ENCODE measurements at places on chromosomes 6 and 20. TPM values are rescaled to one million over a fixed set of nuclear protein-coding genes. Genes with fewer than 3 reads are reported as not detected.
A peak's percentile ranks its signal among the peaks of the same experiment; 100 is the strongest.

COQ3 gene
- total RNA-seq: 10.9 TPM

BRD2 gene
- total RNA-seq: 205 TPM

RAB32 gene
- total RNA-seq: 13.6 TPM

LMBRD1 gene
- 66.0 TPM for total RNA-seq

MAS1 gene
- not detected for total RNA-seq

BMP6 gene
- total RNA-seq: 1.8 TPM

RIPOR2 gene
- 12.1 TPM for total RNA-seq

LKAAEAR1 gene
- not detected for total RNA-seq

QKI gene
- total RNA-seq: 96.7 TPM

PDE7B gene
- total RNA-seq: 18.4 TPM

TGM3 gene
- not detected for total RNA-seq

NUP153 gene
- total RNA-seq: 48.3 TPM

- DNase-seq: no peak
These were observed 71.8 kb upstream of the DSP start for GRCh38 chr6:7469696-7470095.

- DNase-seq: no peak
These were observed 109.6 kb upstream of the BACH2 start for GRCh38 chr6:90406142-90406794.

DNA sequence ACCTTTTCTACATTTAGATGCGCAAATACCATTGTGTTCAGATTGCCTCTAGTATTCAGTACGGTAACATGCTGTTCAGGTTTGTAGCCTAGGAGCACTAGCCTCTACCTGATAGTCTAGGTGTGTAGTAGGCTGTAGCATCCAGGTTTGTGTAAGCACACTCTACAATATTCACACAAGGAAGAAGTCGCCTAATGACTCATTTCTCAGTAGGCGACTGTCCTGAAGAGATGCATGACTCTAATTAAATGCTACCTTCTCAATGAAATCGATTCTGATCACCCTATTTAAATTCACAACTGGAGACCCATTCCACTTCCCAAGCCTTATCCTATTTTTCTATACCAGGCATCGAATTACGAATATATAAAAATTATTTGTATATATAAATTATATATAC lies 1.3 kb downstream of the MCUR1 start:
- no peak for DNase-seq

DNA sequence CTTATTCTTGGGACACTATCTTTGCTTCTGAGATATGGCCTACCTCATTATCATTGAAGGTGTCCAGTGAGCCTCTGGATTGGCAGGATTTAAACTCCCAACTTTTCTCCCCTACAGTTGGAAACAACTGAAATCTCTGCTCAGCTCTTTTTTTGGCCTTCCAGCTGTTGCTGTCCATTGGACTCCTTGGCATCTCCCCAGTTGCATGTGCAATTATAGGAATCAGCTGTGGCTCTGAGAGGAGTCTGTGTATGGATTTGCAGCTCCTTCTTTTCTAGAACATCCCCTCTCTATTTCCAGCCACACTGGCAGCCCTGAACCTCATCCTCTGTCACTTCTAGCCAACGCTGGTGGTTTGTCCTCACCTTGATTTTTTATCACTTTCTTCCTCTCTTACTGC lies 21.2 kb downstream of the RAB22A start:
- DNase-seq: no peak

DNA sequence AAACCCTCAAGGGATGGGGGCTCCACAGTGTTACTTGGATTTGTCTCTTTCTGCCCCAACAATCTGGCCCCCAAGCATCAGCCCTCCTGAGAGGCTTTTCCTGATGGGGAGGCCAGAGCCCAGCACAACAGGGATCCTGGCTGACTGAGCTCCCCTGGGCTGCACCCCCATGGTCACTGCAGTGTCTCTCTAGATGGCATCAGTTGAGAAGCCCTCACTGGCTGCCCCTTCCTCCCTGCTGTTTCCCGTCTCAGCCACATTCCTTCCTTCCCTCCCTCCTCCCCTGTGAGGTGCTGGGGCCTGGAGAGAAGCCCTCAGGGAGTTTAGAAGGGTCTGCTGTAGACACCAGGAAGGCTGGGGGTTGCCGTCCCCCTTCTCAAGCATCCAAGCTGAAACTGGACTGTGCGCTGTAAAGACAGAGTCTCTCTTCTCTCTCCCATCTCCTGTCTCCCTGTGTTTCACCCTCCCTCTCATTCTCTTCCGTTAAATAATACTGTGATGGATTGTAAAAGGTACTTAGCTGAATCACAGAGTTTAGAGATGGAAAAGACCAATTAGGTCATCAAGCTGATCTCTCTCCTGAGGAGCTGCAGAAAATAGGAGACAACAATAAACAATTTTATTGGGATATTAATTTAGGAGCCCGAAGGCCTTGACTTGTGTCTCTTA lies 29.7 kb downstream of the SAYSD1 start:
- no peak for DNase-seq

- no peak for DNase-seq
These were observed 64.5 kb downstream of the JAG1 start for GRCh38 chr20:10609276-10609675.

- DNase-seq: no peak
These were observed 273.9 kb upstream of the RNF217 start for GRCh38 chr6:124688369-124688768.

GRCh38 chr6:3638662-3639061 lies 112.9 kb downstream of the PXDC1 start:
- no peak for DNase-seq

- no peak for DNase-seq
These were observed 610 bp downstream of the PSORS1C1 start for GRCh38 chr6:31114970-31115849.

DNA sequence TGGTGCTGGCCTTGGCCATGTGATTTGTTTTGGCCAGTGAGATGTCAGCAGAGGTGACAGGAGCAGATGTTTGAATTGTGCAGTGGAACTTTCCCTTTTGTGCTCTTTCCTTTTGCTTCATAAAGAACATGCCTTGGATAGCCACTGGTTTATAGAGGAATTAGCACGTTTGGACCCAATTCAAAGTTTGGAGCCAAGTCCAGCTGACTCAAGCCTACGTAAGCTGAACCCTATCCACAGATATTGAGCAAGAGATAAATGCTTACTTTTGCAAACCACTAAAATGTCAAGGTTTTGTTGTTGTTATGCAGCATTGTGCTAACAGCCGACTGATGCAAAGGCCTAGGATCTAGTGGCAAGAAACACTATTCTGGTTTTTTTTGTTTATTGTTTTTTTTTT lies 230.9 kb upstream of the CITED2 start:
- no peak for DNase-seq

- no peak for DNase-seq
These were observed 6.5 kb downstream of the CEP162 start for GRCh38 chr6:84220809-84221409.

DNA sequence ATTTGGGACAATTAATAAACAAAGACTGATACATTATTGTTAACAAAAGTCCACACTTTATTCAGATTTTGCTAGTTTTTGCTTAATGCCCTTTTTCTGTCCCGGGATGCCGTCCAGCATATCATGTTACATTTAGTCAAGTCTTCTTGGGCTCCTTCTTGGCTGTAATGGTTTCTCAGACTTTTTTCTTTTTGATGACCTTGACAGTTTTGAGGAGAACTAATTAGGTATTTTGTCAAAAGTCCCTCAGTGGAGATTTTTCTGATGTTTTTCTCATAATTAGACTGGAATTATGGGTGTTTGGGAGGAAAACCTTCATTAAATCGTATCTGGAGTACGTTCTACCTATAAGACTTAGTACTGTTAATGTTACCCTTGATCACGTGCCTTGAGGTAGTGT lies 177.2 kb downstream of the MCHR2 start:
- no peak for DNase-seq

GRCh38 chr6:103629613-103630012 lies 1230.1 kb downstream of the HACE1 start:
- no peak for DNase-seq

- DNase-seq: no peak
These were observed 409.5 kb downstream of the BTBD3 start for GRCh38 chr20:12327205-12327604.

- DNase-seq: no peak
These were observed 102.3 kb upstream of the KCNK16 start for GRCh38 chr6:39424831-39425230.

GRCh38 chr20:59159493-59160376 lies 3.9 kb upstream of the ZNF831 start:
- no peak for DNase-seq

DNA sequence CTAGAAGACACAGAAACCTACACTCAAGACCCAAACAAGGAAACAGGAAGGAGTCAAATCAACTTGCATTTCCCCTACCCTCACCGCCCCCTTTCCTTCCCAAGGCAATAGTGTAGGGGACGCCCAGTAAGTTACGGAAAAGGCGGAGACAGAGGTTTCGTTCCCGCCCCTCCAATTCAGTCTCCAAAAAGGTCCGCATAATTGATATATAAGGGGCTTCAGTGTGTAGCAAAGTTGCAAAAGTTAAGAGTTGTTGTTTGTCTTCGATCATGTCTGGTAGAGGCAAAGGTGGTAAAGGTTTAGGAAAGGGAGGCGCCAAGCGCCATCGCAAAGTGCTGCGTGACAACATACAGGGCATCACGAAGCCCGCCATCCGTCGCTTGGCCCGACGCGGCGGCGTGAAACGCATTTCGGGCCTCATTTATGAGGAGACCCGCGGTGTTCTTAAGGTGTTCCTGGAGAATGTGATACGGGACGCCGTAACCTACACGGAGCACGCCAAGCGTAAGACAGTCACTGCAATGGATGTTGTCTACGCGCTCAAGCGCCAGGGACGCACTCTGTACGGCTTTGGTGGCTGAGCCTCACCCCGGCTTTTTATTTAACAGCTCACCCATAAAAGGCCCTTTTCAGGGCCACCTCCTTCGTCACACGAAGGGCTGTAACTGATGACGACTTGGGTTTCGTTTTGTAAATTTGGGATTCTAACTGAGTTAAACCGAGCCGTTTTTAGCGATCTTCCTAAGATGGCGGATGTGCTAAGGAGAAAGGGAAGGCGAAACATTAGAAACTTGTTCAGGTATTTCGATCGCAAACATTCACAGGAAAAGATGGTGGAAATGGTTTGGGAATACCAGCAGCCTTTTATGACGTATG lies 124.6 kb upstream of the BTN3A2 start:
- DNase-seq: peak; percentile 81

- DNase-seq: no peak
These were observed 88.8 kb downstream of the TAF4 start for GRCh38 chr20:61976644-61977418.

DNA sequence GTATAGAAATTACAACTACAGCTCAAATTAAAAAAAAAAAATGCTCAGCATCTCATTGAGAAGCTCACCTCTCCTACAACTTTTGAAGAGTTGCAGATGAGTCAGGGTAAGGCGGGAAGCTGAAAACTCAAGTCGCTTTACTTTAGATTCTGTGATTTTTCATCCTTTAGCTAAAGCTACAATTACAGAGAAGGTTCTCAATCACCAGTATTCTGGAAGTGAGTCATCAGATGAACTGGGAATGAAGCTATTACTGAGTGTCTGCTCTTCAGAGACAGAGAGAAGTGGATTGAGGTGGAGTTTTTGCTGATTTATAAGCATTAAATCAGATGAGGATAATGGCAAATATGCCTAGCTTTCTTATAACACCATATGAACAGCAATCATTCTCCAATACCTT lies 91.9 kb downstream of the TFAP2A start:
- no peak for DNase-seq

- DNase-seq: no peak
These were observed 24.7 kb downstream of the GJA1 start for GRCh38 chr6:121460170-121460569.

- no peak for DNase-seq
These were observed 149.7 kb upstream of the SGK1 start for GRCh38 chr6:134467620-134468019.

- no peak for DNase-seq
These were observed 996 bp upstream of the SEC23B start for GRCh38 chr20:18506744-18507143.

GRCh38 chr20:7728338-7728737 lies 211.9 kb downstream of the HAO1 start:
- DNase-seq: no peak

DNA sequence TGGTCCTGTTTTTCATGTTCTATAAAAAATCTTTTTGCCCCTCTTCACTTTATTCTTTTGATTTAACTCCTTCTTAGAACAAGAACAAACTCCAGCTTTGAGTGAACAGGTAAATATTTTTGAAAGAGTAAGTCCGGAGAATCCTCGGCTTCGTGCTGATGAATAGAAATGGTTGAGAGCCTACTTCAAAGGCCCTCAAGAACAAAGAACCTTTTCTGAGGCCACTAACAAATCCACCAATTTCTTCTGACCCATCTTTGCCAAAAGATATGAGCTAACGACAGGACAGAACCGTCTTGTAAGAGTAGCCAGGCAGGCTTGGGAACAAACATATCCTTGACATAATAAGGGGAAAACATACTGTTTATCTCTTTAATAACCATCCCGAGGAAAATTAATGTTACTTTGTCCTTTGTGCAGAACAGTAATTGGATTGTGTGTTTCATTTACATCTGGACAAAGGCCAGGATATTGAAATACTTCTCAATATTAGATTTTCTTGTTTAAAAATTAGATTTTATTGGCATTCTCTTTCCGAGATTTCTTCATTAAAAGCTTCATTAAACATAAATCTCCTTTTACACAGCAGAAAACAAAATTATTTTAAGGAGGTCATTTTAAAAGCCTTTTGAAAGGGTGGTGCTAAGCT lies 52.9 kb downstream of the NOX3 start:
- no peak for DNase-seq

DNA sequence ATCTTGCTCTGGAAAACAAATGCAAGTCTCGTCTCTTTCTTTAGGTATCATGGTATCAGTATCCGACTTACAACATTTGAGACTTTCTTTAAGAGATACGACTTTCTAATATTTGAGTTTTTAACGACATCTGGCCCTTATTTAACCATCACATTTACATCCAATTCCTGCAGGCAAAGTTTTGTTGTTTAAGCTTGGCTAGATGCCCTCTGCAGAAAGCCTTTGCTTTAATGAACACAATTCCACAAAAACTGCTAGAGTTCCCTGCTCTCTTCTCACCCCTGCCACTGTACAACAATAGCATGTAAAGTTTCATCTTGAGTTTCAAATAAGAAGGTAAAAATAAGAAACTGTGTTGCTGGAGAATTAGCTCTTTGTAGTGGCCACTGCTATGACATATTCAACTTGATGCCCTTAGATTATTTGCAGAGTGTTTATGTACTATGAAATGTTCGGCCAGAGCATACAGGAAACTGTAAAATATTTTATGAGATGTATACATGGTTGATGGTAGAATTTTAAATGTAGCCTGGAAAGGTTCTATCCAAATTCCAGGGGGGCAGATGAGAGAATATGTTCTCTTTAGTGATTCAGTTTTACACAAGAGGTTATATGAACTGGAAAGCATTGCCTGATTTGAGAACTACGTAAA lies 438.6 kb downstream of the CDC5L start:
- DNase-seq: no peak

Data from ureter (tissue), 1 donor.